ENCODE measurements at places on chromosomes 2 and 18.

DNA sequence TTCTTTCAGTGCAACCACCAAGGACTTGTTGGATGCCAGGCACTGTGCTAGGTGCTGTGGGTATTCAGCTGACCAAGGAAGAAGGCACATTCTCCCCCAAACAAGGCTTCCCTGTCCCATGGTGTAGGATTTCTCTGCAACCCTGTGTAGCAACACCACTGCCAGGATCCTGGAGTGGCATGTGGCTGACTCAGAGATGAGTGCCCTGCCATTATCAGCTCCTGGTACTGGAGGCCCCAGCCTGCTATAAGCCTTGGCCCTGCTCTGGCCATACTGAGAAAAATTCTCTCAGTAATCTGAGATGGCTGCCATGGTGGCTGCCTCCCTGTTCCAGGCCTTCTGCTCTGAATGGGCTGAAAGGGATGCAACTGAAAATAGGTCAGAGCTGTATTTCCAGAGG lies 4.3 kb downstream of the SMYD5 start:
- no peak for DNase-seq

DNA sequence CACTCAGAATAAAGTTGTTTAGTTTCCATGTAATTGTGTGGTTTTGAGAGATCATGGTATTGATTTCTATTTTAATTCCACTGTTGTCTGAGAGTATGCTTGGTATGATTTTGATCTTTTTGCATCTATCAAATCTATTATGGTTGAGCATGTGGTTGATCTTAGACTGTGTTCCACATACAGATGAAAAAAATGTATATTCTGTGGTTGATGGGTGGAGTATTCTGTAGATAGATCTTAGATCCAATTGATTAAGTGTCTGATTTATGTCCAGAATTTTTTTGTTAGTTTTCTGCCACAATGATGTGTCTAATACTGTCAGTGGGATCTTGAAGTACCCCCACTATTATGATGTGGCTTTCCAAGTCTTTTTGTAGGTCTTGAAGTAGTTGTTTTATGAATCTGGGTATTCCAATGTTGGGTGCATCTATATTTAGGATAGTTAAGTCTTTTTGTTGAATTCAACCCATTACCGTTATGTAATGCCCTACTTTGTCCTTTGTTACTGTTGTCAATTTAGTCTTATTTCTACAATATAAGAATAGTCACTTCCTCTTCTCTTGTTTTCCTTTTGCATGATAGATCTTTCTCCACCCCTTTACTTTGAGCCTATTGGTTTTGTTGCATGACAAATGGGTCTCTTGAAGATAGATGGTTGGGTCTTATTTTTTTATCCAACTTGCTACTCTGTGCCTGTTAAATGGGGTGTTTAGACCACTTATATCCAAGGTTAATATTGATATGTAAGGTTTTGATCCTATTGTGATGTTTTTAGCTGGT lies 101.8 kb downstream of the TRABD2A start:
- DNase-seq: no peak

DNA sequence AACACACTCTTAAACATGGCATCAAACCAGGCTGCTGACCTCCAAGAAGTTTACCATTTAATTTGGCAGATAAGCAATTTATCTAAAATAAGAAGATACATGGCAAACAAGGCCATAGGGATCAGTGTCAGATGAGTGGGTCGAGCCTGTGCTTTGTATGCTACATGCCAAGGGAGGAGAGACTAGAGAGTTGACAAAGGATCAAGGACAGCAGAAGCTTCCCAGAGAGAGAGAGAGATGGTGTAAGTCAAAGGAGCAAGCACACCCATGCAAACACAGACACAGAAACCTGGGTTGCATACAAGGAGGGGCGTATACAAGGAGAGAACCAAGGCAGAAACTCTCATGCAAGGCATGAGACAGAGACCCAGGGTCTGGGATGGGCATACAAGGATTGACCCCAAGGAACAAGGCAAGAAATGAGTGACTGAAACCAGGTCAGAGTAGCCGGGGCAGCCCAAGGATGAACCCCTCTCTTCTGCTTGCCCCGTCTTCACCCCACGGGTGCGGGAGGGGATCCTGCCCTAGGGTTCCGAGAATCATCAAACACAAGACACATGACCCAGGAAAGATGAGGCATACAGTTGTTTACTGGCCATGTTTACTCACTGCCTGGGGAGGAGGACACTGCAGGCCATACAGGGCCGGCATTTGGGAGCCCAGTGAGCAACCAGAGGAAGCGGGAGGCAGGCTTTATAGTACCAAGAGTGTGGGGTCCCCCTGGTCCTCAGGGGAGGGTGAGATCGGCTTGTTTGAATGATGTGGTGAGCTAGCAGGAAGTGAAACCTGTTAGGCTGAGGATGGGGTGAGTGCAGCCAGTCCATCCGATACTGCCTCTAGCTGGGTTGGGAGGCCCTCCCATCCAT lies 529.2 kb upstream of the ID2 start:
- DNase-seq: no peak

GRCh38 chr2:42867093-42868065 lies 75.0 kb upstream of the HAAO start:
- no peak for DNase-seq

DNA sequence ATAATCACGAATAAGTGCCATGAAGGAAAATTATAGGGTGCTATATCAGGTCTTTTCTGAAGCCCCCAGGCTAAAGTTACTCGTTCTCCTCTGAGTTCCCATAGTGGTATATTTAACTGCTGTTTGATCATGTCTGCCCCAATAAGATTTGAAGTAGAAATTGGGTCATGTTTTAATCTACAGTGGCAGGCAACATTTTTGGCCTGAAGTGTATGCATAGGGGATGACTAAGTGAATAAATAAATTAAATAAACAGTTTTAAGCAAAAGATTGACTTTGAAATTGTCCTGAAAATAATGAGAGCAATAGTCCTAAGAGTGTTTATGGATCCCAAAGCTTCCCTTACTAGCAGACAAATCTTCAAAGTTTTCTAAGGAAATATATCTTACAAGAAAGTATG lies 500.9 kb downstream of the TNS1 start:
- no peak for DNase-seq

GRCh38 chr2:105377871-105378270 lies 21.0 kb downstream of the FHL2 start:
- no peak for DNase-seq

- no peak for DNase-seq
Observed at GRCh38 chr18:71405169-71405809, 1116.4 kb downstream of the SOCS6 start.

GRCh38 chr2:83162421-83162820 lies 1296.7 kb downstream of the SUCLG1 start:
- DNase-seq: no peak

DNA sequence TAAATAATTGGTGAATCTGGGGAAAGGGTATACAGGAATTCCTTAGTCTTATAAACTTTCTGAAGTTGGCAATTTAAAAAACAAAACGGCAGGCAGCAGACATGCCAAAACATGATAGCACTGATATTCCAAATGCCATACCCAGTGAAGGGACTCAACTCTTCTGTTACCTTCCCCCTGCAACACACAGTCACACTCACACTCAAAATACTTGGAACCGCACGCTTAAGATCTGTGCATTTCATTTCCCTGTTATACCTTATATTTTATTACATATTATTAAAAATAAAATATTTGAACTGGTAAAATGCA lies 123.4 kb downstream of the ZFP36L2 start:
- no peak for DNase-seq

GRCh38 chr2:7057865-7058400 lies 140.7 kb downstream of the RNF144A start:
- no peak for DNase-seq

DNA sequence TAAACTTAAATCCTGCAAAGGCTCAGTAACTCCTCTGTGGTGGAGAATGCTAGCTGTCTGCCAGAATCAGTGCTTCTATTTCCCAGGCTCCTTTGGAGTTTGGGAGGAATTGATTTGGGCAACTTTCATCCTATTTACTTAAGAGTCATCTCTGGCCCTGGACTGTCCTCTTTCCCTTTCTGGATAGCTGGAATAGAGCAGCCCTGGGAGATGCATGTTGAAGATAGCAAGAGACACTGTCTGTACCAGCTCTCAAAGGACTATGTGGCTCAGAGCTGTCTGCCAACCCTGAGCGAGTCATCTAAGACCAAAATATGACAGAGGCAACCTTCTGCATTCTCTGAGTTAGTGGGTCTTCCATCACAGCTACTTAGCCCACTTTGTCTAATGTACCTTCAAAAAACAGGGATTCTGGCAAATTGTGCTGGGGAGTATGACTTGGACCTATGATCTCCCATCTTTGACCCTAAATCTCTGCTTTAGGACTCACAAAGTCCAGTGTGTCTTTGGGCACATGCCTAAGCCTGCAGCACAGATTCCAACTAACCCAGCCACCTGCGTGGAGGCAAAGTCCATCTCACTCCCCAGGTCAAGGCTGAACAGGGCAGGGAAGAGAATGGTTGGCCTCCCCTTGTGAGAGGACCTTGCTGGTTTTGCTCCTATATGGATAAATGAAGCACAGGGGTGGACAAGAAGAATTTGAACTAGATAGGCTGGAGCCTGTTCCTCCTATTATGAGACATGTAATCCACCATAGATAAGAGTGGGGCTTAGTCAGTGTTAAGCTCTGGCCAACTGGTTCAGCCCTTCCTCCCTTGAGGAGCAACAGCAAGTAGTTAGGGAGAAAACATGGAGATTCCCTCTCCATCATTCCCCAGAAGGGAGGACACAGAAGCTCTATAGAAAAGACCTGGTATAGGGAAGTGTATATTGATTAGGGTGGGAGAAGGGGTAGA lies 99.1 kb upstream of the PELI1 start:
- DNase-seq: no peak

DNA sequence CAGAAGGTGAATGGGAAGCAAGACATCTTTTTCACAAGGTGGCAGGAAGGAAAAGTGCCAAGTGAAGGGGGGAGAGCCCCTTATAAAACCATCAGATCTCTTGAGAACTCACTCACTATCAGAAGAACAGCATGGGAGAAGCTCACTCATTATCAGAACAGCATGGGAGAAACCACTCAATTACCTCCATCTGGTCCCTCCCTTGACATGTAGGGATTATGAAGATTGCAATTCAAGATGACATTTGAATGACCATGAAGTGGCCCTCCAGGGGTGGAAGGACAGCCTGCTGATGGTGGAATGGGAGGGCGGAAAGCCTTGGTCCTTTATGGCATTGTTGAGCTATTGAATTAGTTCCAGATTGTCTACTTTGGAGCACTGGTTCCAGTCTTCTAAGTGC lies 413.0 kb upstream of the MEX3C start:
- DNase-seq: no peak

DNA sequence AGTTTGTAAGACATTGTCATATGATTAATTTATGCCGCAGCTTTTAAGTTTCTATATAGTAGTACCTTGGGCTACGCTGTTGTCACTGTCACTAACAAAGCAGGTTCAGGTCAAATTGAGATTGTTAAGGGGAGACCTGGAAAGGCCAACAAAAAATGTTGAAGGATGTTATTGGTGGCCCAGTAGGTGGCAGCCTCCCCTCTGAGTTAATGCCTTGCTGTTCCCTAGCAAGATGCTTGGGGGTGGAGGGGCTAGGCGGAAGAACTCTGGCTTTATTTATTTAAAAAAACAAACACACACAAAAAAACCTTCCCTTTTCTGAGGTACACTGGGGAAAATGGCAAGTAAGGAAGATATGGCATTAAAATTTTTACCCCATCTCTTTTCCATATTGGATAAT lies 128.3 kb upstream of the ATP5MC3 start:
- no peak for DNase-seq

DNA sequence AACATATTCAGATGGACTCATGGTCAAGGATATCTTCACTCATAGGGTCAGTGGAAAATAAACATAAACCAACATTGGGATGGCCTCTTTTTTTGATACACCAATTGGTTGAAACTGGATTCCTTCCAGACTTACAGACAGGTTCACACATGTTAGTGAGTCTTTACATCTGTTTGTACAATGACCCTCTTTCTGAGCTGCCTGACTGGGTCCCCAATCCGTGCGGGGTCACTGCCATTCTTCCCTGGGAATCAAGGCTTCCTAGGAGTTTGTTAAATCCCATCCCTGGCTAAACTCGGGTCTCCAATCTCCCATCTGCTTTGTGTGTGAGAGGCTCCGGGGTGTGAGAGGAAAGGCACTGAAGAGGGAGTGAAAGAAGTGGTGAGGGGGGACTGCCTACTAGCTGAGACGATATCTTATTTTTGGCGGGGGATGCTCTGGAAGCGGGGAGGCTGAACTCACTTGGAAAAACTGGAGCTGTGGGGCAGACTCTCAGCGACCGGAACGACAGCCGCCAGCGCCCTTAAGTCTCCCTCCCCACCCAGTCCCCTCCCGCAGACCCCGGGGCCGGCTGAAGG lies 487 bp downstream of the STARD6 start:
- DNase-seq: no peak

- DNase-seq: no peak
Observed at GRCh38 chr2:172647439-172647838, 88.2 kb upstream of the RAPGEF4 start.

DNA sequence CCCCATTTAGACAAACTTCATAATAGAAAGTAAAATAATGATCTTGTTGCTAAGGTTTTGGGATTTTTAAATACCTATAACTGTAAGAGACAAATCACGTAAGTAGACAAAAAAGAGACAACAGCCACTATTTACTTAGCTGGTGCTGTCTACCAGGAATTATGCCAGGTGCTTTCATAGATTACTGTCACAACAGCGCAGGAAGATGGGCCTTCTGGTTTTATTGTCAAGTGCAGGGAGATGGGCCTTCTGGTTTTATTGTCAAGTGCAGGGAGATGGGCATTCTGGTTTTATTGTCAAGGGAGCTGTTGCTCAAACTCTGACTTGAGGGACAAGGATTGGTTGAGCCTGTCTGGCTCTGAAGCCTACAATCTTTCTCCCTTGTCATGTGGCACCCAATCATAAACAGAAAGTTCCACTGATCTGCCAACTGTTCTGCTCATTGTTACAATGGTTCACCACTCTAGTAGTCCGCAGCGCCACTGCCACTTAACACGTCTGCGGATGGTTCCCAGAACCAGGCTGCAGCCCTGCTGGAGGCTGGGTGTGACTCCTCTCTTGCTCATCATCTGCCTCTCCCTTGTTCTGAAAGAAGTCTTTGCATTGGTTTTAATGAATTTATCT lies 95.0 kb downstream of the RNF144A start:
- no peak for DNase-seq

GRCh38 chr2:189232759-189233406 lies 53.3 kb upstream of the COL5A2 start:
- no peak for DNase-seq

- DNase-seq: no peak
Observed at GRCh38 chr18:73296686-73297085, 428.9 kb upstream of the NETO1 start.

GRCh38 chr2:168120730-168121129 lies 126.7 kb downstream of the STK39 start:
- no peak for DNase-seq

DNA sequence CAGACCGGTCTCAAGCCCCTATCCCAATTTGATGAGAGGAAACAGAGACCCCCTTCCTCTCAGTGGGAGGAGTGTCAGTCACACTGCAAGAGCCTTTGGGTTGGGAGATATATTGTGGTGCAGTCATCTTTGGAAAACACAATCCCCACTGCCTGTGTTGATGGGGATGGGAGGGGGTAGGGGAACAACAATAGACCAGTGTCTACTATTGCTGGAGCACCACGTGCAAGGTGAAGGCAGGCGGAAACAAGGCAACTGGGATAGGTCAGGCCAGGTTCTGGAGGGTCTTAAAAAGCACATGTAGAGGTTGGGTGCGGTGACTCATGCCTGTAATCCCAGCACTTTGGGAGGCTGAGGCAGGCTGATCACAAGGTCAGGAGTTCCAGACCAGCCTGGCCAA lies 127.9 kb downstream of the ZFP36L2 start:
- DNase-seq: no peak
